ENCODE measurements at places on chromosomes 6 and 20.

DNA sequence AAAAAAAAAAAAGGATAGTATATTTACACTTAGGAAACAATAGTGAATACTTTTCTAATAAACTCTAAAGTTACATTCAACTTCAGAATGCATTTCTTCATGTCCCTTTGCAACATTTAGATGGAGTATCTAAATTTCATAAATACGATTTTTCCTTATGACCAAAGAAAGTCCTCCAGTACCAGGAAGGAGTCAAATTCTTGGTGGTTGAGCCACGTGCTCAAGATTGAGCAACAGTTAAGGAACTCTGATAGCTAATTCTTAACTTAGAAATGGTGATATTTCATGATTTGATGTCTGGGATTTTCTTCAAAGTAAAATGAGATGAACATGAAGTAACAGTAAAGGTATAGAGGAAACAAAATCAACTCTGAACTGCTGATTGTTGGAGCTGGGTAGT lies 92.7 kb downstream of the SASH1 start:
- DNase-seq, result no peak

DNA sequence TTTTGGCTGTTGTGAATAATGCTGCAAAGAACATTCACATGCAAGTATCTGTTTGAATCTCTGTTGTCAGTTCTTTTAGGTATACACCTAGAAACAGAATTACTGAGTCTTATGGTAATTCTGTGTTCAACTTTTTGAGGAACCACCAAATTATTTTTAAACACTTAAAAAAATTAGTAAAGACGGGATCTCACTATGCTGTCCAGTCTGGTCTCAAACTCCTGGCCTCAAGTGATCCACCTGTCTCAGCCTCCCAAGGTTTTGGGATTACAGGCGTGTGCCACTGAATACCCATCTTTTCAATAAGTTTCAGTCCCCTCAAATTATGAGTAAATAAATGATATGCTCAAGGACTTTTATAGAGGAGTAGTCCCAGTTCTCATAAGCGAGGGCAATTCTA lies 17.5 kb downstream of the SPATS1 start:
- no peak for DNase-seq

- DNase-seq, result no peak
Observed at GRCh38 chr20:45432294-45432693, 16.4 kb downstream of the PIGT start.

DNA sequence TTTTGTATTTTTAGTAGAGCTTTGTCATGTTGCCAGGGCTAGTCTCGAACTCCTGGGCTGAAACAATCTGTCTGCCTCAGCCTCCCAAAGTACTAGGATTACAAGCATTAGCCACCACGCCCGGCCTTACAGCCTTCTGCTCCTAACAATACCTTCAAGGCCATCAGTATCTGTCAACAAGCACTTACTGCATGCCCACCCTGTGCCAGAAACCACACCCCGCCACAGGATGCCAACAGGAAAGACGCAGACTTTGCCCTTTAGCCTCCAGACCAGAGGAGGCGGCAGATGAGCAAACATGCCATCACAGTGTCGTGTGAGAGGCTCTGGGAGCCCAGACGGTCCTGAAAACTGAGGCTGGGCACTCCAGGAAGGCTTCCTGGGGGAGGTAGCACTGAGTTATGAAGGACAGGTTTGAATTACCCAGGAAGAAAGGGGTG lies 34.7 kb upstream of the TGM3 start:
- DNase-seq, result no peak

DNA sequence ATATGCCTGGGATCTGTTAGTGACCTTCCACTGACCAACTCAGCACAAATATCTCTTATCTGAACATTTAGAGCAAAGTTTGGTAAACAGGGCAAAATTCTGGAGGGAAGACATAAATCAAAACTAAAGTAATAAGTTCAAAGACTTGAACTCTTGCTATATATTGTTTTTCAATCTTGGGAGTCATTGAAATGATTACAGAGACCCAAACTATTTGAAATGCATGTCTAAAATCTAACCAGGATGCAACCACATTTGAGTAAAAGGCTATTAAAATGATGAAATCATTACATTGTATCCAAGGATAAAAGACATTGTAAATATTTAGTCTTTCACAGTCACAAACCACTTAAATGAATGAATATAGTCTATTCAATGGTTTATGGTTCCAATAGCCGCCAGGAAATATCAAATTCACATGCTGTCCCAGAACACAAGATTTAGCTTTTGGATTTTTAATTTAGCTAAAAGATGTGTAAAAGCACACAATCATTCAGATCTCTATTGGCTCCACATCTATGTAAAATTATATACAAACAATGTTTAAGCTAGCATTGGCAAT lies 256.6 kb upstream of the EPHA7 start:
- DNase-seq, result no peak

DNA sequence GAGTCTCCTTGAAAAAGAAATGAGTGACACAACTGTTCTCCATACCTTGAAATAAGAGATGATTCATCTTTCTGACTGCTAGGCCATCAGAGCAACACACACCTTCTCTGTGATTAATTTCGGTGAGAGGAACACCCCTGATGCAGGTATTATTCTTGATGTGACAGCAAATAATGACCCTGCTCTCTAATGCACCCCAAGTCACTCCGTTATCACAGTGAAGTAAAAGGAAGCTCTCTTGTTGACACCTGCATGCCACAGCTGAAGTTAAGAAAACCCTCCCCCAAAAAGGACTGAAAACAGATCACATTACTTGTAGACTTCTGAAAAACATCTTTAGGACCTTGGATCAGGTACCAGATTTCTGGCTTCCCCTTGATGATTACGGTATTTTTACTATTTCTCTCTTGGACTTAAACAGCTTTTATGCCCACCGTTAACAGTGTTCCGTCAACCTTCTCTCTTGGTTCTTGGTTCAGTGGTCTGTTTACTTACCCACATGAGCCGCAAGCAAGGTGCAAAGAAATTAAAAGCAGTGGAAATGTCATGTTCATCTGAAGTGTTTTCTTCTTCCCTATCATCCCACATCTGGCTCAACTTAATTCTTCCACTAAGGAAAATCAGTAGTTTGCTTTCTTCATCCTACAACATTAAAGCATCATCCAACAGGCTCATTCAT lies 249.7 kb downstream of the GMPR start:
- DNase-seq, result no peak

DNA sequence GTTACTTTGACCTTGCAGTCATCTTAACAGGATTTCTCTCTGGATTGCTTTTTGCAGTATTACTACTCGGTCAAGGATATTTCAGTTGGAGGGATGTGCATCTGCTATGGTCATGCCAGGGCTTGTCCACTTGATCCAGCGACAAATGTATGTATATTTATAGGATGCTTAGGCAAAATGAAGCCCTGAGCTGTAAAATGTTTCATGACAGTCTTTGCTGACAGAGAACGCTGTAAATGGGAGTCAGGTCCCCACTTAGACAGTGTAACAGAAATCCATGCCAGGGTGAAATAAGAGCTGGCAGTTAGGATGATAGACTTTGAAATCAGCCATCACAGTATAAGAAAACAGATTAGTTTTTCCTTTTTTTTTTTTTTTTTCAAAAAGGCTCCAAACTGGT lies 264.0 kb downstream of the LAMA2 start:
- no peak for DNase-seq

DNA sequence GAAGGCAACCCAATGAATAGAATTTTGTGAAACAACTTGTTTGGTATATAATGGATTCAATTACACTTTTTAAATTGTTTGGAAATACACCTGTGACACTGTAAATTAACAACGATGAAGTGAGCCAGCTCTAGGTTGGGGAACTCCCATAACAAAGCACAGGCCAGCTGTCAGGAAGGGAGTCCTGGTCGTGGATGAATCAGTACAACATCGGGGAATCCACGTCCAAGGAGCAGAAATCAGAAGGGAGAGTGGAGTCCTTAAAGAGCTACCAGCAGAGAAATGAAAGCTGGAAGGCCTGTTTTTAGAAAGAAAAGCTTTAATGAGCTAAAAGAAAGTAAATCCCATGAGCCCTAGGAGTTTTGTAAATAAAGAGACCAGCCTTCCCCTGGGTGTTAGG lies 223.1 kb upstream of the SLC35B3 start:
- no peak for DNase-seq

DNA sequence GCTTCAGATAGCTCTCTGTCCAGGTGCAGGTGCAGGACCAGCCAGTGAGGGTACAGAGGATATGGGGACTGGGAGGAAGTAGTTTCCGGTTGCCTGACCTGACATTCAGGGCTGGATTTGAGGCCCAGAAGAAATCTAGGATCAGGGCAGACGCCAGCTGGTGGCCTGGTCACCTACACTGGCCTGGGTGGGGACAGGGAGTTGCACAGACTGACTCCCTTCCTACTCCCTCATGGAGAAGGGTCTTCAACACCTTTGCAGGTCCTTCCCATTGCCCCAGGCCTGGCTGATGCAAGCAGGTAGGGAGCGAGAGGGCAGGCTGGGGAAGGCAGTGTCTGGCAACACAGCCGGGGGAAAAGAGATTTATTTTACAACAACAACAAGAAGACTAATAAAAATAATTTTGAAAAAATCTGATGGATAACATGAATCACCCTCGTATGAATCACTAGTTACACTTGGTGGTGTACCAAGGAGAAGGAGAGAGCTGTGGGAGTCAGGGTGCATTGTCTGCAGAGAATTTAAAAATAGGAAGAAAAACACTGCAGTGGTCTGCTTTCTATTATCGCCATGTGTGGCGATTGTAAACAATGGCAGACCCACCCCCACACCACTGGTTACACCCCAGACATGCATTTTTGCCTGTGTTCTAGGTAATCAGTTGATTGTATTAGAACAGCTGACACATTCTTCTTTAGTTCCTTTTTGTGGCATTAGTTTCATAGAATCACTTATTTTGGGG lies 62.3 kb upstream of the SNX9 start:
- no peak for DNase-seq

- DNase-seq, result no peak
Observed at GRCh38 chr6:145621776-145622175, 113.5 kb downstream of the EPM2A start.

DNA sequence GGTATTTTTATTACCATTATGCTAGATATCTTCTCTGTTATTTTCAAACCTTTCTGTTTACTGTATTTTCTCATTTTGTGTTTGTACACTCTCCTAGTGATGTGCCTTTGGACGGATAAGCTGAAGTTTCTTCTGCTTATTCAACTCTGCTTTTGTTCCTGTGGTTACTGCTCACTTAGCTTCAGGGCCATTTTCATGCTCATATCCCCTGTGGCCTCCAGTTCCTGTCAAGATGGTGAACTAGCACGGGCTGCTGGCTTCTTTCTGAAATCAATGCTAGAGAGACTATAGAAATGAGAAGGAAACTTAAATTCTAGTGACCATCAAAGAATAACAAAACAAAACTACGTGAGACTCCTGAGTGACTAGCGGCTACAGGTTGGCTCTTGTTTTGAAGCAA lies 6.8 kb upstream of the CST8 start:
- DNase-seq, result no peak

DNA sequence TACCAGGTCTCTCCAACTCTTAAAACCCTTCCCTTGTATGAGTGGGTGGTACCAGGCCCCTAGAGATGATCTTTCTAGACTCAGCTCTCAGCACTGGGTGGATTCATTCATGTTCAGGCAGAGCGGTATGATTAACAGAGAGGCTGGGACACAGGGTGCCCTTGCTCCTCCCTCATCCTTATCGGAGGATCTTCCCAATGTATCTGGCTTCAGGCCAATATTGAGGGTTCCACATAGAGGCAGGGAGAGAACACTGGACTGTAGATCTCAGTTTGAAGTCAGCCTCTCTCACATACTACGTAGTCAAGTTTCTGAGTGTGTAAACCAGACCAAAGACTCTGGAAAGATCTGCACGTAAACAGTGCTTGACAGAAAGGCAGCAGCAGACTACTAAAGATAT lies 366.2 kb downstream of the DHX35 start:
- no peak for DNase-seq

- no peak for DNase-seq
Observed at GRCh38 chr6:273551-274058, 18.7 kb upstream of the DUSP22 start.

- no peak for DNase-seq
Observed at GRCh38 chr20:49675368-49676151, 38.1 kb downstream of the B4GALT5 start.

GRCh38 chr6:6080975-6081374 lies 74.2 kb upstream of the NRN1 start:
- DNase-seq, result no peak

GRCh38 chr6:85362652-85363310 lies 87.1 kb upstream of the NT5E start:
- DNase-seq, result no peak

DNA sequence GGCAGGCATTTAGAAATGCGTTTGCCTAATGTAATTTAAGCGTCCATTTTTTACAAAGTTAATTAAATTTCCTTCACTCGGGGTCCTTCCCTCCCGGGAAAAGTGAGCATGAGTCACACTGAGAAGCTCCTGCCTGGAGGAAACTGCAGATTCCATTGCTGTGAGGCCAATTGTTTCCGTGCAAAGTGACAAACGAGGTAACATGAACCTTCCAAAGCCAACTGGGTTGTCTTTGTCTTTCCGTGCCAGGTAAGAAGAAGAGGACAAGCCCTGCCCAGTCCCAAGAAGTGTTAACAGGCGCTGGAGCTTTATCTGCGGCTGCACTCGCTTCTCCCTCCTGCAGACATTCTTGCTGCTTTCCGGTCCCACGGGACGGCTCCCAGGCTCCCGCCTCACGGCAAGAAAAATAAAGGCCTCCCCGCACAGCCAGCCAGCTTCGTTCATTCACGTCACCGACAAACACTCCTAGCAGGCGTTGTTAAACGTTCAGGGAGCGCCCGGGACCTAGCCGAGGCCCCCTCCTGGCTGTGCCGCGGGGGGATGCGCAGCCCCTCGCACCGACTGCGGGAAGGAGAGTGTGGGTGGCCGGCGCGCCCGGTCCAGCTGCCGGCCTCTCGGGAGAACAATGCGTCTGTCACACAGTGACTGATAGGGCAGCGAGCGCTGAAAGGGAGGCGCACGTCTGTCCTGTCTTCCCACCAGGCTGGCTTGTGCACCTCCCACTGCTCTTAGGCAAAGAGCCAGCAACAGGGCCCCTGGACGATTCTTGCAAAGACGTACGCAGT lies 61.5 kb upstream of the HDDC2 start:
- no peak for DNase-seq

- no peak for DNase-seq
Observed at GRCh38 chr6:41963371-41963770, 21.8 kb upstream of the CCND3 start.

DNA sequence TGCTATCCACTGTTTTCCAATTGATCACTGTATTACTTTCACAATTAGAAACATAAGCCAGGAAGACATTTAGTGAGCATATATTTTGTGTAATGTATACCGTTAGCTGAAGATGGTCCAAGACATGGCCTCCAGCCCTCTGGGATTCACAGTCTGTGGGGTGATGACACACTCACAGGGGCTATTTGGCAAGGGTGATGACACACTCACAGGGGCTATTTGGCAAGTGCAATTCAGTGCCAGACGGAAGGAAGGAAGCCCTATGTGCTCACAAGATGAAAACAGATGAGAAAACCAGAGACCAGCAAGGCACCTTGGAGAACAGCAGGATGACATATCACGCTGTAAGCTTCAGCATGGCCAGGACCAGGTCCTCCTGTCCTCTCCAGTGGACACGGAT lies 183.7 kb downstream of the MBOAT1 start:
- DNase-seq, result no peak
